ENCODE measurements at places on chromosomes 13 and 19.

- H3K4me1 ChIP-seq: peaks cover 2% of the 10 kb centered on the region
- DNase-seq: no peak
- H3K36me3 ChIP-seq: no peaks in the 10 kb centered on the region
- H3K4me3 ChIP-seq: no peak overlapping the region
- no peaks in the 10 kb centered on the region for H3K27me3 ChIP-seq
Measured at GRCh38 chr13:44806826-44807225, 182.4 kb downstream of the NUFIP1 start.

DNA sequence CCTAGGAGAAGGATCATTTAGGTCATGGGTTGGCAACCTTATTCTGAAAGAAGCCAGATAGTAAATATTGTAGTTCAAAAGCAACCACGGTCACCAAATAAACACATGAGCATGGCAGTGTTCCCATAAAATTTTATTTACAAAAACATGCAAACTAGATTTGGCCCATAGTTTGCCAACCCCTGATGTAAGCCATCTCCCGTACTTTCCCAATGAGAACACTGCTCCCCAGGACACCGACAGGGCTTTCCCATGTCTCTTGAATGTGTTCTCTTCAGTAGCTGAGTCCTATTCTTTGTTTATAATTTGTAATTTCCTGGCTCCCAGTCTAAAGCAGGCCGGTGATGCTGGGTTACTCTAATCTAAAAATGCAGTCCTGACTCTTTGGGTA is 239.6 kb downstream of the LHFPL6 start:
- H3K27me3 ChIP-seq: no peaks in the 10 kb centered on the region
- no peaks in the 10 kb centered on the region for H3K4me1 ChIP-seq
- no peak overlapping the region for H3K4me3 ChIP-seq
- H3K36me3 ChIP-seq: no peaks in the 10 kb centered on the region
- peak; percentile 33 for DNase-seq

GRCh38 chr19:18029617-18030338 is 21.8 kb downstream of the ARRDC2 start:
- H3K27me3 ChIP-seq: no peaks in the 10 kb centered on the region
- H3K27ac ChIP-seq: no peak overlapping the region
- H3K36me3 ChIP-seq: no peaks in the 10 kb centered on the region
- H3K4me1 ChIP-seq: peaks cover 2% of the 10 kb centered on the region
- DNase-seq: peak; percentile 65

- peaks cover 4% of the 10 kb centered on the region for H3K4me1 ChIP-seq
- H3K27ac ChIP-seq: no peak overlapping the region
- H3K36me3 ChIP-seq: no peaks in the 10 kb centered on the region
- no peak overlapping the region for H3K4me3 ChIP-seq
- peak; percentile 22 for DNase-seq
Measured at GRCh38 chr13:104011505-104012241, 945.5 kb upstream of the SLC10A2 start.

GRCh38 chr13:20093951-20094350 is 66.9 kb downstream of the GJA3 start:
- peaks cover under 1% of the 10 kb centered on the region for H3K4me1 ChIP-seq
- no peak overlapping the region for H3K4me3 ChIP-seq
- no peaks in the 10 kb centered on the region for H3K27me3 ChIP-seq
- H3K27ac ChIP-seq: no peak overlapping the region

DNA sequence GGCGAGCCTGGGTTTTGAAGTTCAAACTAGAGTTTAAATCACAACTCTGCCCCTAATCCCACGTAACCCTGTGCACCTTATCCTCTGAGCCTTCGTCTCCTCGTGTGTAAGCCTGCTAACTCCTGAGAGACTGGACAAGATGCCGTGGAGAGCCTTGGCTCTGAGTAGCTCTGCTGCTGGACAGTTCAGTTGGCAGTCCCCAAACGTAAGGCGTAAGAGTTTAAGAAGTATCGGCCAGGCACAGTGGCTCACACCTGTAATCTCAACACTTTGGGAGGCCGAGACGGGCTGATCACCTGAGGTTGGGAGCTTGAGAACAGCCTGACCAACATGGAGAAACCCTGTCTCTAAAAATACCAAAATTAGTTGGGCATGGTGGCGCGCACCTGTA is 4.7 kb upstream of the CD79A start:
- peaks cover 59% of the 10 kb centered on the region for H3K36me3 ChIP-seq
- no peak overlapping the region for H3K4me3 ChIP-seq
- H3K27ac ChIP-seq: no peak overlapping the region
- H3K27me3 ChIP-seq: peaks cover 2% of the 10 kb centered on the region
- H3K4me1 ChIP-seq: peaks cover 15% of the 10 kb centered on the region

- no peak overlapping the region for H3K4me3 ChIP-seq
- H3K36me3 ChIP-seq: no peaks in the 10 kb centered on the region
- peak; percentile 37 for DNase-seq
- H3K4me1 ChIP-seq: peaks cover 5% of the 10 kb centered on the region
Measured at GRCh38 chr19:15437355-15438123, 12.2 kb downstream of the WIZ start.

DNA sequence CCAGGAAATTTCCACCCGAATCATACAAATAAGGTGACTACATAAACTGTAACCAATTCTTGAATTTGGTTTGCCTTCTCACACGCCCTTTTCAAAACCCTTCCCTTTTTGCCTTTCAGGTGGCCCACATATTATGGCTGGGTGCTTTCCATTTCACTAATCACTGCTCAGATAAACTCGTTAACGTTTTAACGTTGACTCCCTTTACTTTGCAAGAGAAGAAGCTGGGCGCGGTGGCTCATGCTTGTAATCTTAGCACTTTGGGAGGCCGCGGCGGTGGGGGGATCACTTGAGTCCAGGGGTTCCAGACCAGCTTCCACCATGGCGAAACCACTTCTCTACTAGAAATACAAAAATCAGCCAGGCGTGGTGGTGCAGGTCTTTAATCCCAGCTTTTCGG is 19.8 kb upstream of the ZNF91 start:
- DNase-seq: no peak
- H3K27me3 ChIP-seq: no peaks in the 10 kb centered on the region
- H3K4me1 ChIP-seq: peaks cover 7% of the 10 kb centered on the region
- no peak overlapping the region for H3K27ac ChIP-seq
- peak overlapping the region; percentile 38 for H3K4me3 ChIP-seq
- no peaks in the 10 kb centered on the region for H3K36me3 ChIP-seq

GRCh38 chr19:32852216-32852615 is 17.4 kb downstream of the SLC7A9 start:
- no peak overlapping the region for H3K4me3 ChIP-seq
- H3K4me1 ChIP-seq: no peaks in the 10 kb centered on the region
- no peaks in the 10 kb centered on the region for H3K36me3 ChIP-seq
- DNase-seq: no peak
- no peak overlapping the region for H3K27ac ChIP-seq

- DNase-seq: peak; percentile 54
- H3K4me1 ChIP-seq: peaks cover 7% of the 10 kb centered on the region
- no peaks in the 10 kb centered on the region for H3K27me3 ChIP-seq
- H3K36me3 ChIP-seq: peaks cover 16% of the 10 kb centered on the region
Measured at GRCh38 chr13:45333977-45334922, 6.7 kb downstream of the TPT1 start.

DNA sequence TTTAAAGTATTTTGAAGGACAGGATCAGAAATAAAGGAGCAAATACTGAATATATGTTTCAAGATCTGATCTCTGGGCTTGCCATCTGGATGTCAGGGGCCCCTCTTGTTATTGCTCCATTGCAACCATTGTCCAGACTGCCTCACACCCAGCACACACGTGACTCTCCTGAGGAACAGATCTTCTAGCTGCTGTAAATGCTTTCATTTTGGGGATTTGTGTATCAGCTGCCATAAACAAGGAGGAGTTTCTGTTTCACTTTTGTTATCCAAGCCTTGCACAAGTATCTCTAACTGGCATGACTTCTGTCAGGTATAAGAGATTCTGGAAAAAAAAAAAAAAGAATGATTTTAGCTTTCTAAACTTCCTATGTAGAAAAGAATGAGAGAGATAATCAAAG is 1624.1 kb upstream of the PRR20A start:
- H3K4me1 ChIP-seq: no peaks in the 10 kb centered on the region
- no peak overlapping the region for H3K4me3 ChIP-seq
- peak; percentile 44 for DNase-seq
- H3K36me3 ChIP-seq: no peaks in the 10 kb centered on the region

GRCh38 chr13:94602467-94602866 is 810 bp downstream of the GPR180 start:
- H3K36me3 ChIP-seq: no peaks in the 10 kb centered on the region
- no peaks in the 10 kb centered on the region for H3K4me1 ChIP-seq
- no peak for DNase-seq
- H3K27ac ChIP-seq: no peak overlapping the region
- H3K27me3 ChIP-seq: no peaks in the 10 kb centered on the region

DNA sequence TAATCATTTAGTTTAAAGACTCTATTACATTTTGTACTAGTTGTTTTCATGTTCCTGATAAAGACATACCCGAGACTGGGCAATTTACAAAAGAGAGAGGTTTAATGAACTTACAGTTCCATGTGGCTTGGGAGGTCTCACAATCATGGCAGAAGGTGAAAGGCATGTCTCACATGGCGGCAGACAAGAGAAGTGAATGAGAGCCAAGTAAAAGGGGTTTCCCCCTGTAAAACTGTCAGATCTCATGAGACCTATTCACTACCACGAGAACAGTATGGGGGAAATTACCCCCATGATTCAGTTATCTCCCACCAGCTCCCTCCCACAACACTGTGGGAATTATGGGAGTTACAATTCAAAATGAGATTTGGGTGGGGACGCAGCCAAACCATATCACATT is 129.2 kb downstream of the PAN3 start:
- H3K4me3 ChIP-seq: no peak overlapping the region
- H3K36me3 ChIP-seq: peaks cover 61% of the 10 kb centered on the region
- DNase-seq: no peak
- H3K27me3 ChIP-seq: no peaks in the 10 kb centered on the region
- H3K27ac ChIP-seq: no peak overlapping the region
- H3K4me1 ChIP-seq: no peaks in the 10 kb centered on the region

- peaks cover 9% of the 10 kb centered on the region for H3K4me1 ChIP-seq
- no peaks in the 10 kb centered on the region for H3K36me3 ChIP-seq
- DNase-seq: peak; percentile 77
- no peak overlapping the region for H3K4me3 ChIP-seq
- H3K27ac ChIP-seq: no peak overlapping the region
- peaks cover 9% of the 10 kb centered on the region for H3K27me3 ChIP-seq
Measured at GRCh38 chr19:46009530-46010510, 13.0 kb downstream of the PGLYRP1 start.

GRCh38 chr19:39406656-39407409 is at the start of gene ZFP36:
ZFP36 (plus strand) TSS chr19:39406847; CDS start chr19:39406905, 58 bp downstream.
- peak; percentile 97 for DNase-seq
- peak within 1 kb of the TSS; percentile 95 for H3K4me3 ChIP-seq
- H3K27ac ChIP-seq: peak within 1 kb of the TSS; percentile 92
- peaks cover 13% of the 10 kb centered on the region for H3K36me3 ChIP-seq
- H3K4me1 ChIP-seq: peaks cover 48% of the 10 kb centered on the region

DNA sequence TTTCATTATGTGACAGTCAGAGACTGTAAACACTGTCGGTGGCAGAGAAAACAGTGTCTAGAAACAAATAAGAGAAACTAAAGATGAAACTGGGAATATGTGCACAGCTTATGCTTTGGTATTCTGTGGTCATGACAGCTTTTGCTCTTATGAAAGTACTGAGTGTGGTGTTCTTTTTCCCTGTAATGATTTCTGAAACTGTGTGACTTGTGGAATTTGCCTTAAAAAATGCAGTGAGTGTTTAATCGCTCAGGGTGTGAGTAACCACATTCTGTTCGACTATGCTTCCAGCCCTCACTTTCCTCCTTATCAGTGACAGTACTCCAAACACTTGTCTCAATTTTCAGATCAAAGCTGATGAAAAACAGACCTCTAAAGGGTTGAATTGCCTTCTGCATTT is 66.9 kb upstream of the DIAPH3 start:
- DNase-seq: peak; percentile 61
- peaks cover 14% of the 10 kb centered on the region for H3K27me3 ChIP-seq
- H3K27ac ChIP-seq: peak overlapping the region; percentile 68
- H3K4me3 ChIP-seq: no peak overlapping the region
- no peaks in the 10 kb centered on the region for H3K4me1 ChIP-seq

DNA sequence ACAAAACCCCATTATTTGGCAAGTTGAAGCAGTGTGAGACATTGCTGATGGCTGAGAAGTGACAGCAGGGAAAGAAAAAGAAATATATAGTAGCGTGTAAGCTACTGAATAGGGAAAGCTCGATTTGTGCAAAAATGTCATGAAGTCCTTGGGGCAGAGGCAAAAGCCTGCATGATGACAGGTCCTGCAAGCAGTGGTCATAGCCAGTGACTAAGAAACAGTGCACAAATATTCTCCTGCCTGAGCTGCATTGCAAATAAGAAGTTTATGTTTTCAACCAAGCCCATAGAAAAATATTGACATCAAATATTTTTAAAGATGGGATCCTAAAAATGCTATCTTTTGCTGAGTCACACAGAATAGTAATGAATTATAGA is 270.0 kb downstream of the SLITRK6 start:
- no peaks in the 10 kb centered on the region for H3K36me3 ChIP-seq
- peak overlapping the region; percentile 16 for H3K27ac ChIP-seq
- no peaks in the 10 kb centered on the region for H3K4me1 ChIP-seq
- DNase-seq: peak; percentile 19

DNA sequence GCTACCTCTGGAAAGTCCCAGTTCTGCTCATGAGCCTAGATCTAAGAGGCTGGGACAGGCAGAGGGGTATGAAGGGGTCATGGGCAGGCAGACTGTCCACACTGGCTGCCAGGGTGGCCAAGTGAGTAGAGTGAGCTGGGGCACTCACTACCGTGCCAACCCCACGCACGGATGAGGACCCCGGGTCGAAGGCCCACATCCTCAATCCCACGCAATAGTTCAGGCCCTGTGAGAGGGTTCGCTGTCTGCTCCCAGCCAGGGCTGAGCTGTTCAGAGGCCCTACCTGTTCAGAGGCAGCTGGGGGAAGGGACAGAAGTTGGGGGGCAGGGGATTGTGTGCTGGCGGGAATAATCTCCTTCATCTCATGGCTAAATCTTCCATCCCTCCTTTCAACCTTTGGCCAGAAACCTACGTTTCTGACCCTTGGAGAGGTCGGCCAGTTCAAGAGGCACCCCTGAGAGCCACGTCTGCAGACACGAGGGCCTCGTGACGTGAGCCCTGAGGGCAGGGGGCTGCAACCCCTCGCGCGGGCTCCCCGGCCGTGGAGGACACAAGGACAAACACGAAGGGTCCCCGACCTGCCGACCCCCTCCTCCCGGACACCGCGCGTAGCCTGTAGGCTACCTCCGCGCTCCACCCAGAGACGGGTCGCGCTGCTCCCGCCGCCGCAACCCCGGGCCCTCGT is 1.0 kb upstream of the RPS5 start:
- no peaks in the 10 kb centered on the region for H3K27me3 ChIP-seq
- H3K36me3 ChIP-seq: peaks cover 10% of the 10 kb centered on the region
- H3K27ac ChIP-seq: peak overlapping the region; percentile 98
- no peak for DNase-seq
- peaks cover 34% of the 10 kb centered on the region for H3K4me1 ChIP-seq

DNA sequence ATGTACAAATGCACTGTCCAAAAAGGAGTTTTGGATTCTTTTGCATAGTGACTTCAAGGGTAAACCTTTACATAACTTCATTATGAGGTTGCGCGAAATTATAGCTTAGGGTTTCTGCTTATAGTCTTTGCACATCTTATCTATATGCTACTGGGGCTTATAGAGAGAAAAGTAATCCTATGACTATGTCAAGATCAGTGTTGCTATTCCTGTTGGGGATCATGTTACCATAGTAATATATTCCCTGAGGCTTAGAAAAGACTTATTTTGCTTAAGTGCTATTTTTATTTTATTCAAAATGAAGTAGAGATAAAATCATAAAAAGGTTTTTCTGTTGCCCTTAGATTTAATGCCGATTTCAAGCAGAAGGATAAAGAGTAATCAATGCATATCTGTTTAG is 14.7 kb upstream of the POSTN start:
- no peak overlapping the region for H3K27ac ChIP-seq
- no peaks in the 10 kb centered on the region for H3K36me3 ChIP-seq
- H3K4me3 ChIP-seq: no peak overlapping the region
- DNase-seq: no peak
- H3K27me3 ChIP-seq: no peaks in the 10 kb centered on the region

GRCh38 chr13:107069108-107069776 is 501.3 kb upstream of the ARGLU1 start:
- H3K4me3 ChIP-seq: no peak overlapping the region
- no peaks in the 10 kb centered on the region for H3K27me3 ChIP-seq
- no peaks in the 10 kb centered on the region for H3K4me1 ChIP-seq
- DNase-seq: peak; percentile 25
